ENCODE measurements at places on chromosomes 1 and 21.
A peak's percentile ranks its signal among the peaks of the same experiment; 100 is the strongest.

- DNase-seq = no peak
Observed at GRCh38 chr1:85630493-85630892, 49.9 kb downstream of the CCN1 start.

DNA sequence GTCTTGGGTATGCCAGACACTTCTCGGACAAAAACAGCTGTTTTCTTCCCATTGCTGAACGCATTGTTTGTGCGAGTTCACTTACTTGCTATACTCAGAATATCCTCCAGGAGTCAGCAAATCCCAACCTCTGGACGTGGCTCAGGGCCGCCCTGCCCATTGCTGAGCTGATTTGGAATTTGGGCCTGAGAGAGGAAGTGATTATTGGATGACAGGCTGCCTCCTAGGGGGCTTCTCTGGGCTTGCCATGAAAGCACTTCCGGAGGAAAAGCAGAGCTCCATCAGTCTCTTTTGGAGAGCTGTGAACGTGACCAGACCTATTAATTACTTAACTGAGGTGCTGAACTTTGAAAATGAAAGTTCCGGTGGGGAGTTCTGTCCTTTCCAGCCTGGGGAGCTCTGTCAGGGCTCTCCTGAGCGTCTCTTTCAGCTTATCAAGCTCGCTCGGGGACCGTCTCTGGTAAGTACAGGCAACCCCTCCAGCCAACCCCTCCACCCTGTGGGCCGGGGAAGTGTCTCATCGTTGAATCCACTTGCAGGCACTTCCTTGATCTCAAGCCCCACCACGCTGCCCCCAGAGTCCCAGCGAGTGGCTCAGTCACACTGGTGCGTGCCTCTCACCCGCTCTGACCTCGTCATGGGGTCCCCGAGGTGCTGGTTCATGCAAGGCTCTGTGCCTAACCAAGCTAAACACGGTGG, 76.9 kb downstream of the CLIC6 start:
- peak; percentile 87 for DNase-seq

GRCh38 chr1:112272101-112272772, 123.8 kb upstream of the CTTNBP2NL start:
- DNase-seq = no peak

DNA sequence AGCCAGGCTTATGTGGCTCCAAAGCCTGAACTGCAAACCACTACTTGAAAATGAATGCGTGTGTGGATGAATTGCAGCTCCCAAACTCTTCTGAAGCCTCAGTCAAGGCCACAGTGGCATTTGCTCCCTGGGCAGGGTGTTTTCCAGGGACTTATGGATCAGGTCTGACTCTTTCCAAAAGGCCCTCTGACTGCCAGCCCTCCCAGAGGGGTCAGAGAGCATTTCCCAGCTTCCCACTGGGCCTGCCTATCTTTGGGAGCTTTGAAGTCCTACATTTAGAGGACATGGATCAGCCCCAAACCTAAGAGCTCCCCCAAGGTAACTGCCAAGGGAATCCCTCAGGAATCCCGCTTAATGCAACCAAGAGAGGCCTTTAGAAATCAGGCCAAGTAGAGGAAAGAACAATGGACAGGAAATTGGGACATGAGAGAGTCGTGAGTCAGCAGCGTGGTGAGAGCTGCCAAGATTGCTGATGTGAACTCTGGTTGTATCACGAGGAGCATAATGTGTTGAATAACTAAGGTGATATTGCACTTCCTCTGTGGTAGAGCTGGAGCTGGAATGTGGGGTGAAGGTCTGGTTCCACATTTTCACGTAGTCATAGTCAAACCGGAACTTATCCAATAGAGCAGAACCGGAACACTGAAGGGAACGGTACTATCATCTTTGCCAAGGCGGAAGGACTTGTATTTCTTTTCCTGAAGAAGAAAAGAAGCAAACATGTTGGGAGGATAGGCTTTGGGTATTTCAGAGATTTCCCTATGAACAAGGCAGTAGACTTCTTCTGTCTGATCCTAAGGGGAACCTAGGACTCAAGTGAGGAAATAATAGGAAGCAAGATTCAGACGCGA, 99.4 kb upstream of the JUN start:
- DNase-seq = peak; percentile 53
